Stimulated activated effector memory CD8-positive, alpha-beta T cell treated with anti-CD3 and anti-CD28 coated beads, Interleukin-12 subunit alpha, Interleukin-12 subunit beta, amount 100 ng/mL, for 72 hours (primary cell): ENCODE measurements at places on chromosomes 5 and 9.

DNA sequence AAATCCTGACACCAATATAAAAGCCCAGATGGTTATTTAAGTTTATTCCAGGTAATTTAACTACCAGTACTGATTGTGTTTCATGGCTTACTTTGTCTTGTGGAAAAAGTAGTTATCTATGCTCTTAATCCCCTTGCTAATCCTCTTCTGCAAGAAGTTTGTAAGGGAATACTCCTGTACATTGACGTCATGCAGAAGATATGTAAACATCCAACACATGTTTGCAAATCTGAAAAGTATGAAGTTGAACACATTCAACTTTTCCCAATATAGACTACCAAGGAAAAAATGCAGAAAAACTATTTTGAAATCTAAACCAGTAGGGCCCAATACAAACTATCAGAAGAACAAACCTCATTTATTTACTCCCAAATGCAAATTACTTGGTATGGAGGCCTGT lies 56.3 kb upstream of the ELL2 start:
- DNase-seq: no peak

- no peak for DNase-seq
These were observed 3.1 kb downstream of the EGR1 start for GRCh38 chr5:138468133-138468965.

- DNase-seq: no peak
These were observed 52.0 kb upstream of the KLF4 start for GRCh38 chr9:107541523-107541922.

DNA sequence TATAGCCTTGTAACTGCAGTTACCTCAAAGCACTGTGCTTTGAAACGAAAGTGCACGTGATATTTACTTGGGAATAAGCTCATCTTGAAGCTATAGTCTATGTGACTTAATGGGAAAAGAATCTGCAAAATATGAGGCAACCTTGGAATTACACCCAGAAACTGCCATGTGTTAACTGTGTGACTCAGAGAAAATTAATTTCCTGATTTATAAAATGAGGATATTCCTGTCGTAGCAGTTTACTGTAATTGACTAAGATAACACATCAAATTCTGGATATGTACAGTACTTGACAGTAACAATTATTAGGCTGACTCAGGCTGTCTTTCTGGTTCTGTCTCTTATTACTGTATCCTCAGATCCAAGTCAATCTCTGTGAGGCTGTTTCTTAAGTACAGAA lies 1079.9 kb upstream of the ACO1 start:
- DNase-seq: no peak

DNA sequence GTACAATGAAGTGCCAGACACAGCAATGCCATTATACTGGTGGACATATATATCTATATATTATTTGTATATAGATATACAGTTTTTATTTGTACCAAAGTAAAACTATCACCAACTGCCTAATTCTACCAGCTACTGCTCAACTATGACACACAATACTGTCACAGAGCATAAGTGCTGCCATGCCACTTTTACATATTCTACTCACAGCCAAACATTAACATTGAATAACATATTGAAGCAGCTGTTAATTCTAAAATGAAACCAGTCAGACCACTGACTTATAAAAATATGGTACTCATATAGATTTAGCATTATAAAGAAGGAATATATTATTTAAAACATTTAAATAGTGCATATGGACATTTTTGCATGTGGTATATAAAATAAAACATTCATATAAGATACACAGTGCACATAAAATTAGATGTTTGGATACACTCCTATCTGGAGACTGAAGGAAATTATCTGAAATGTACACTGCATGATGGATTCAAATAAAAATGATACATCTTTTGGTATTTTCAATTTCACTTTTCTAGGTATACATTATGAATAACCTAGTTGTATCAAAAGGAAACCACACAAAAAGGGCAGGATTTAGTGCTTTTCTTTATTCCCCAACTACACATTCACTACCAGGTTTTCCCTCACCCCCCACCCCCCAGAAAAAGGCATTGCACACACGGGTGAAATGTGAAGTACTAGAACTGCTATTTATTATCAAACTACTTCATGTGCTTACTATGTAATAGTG lies 48.9 kb downstream of the PKD2L2 start:
- DNase-seq: no peak

- no peak for DNase-seq
These were observed 12.4 kb upstream of the TYRP1 start for GRCh38 chr9:12680757-12681156.

DNA sequence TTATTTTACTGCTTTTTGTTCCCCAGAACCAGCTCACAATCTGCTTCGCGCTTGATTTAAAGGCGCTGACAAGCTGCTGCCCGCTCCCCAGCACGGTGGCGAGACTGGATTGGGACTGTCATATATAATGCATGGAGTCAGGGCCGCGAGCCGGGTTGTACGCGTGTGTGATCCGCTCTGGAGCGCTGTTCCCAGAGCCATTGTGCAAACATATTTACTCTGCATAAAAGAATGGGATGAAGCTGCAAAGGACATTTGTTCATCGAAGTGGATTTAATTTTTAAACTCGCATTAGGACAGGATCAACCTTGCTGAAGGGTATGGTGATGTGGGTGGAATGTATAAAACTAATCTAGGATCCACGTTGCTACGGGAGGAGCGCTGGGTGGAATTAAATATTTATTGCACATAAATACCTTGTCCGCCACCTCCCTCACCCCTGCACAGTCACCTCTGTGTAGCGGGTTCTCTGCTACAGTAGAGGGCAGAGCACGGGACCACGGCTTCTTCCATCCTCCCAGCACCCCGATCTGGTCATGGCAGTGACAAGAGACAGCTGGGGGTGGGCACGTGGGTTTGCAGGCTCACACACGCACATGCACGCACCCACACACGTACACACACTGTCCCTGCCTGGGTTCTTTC lies 18.1 kb upstream of the FCN1 start:
- DNase-seq: no peak

- DNase-seq: peak; percentile 60
These were observed 1110.2 kb downstream of the TAF11L14 start for GRCh38 chr5:18744441-18744840.

DNA sequence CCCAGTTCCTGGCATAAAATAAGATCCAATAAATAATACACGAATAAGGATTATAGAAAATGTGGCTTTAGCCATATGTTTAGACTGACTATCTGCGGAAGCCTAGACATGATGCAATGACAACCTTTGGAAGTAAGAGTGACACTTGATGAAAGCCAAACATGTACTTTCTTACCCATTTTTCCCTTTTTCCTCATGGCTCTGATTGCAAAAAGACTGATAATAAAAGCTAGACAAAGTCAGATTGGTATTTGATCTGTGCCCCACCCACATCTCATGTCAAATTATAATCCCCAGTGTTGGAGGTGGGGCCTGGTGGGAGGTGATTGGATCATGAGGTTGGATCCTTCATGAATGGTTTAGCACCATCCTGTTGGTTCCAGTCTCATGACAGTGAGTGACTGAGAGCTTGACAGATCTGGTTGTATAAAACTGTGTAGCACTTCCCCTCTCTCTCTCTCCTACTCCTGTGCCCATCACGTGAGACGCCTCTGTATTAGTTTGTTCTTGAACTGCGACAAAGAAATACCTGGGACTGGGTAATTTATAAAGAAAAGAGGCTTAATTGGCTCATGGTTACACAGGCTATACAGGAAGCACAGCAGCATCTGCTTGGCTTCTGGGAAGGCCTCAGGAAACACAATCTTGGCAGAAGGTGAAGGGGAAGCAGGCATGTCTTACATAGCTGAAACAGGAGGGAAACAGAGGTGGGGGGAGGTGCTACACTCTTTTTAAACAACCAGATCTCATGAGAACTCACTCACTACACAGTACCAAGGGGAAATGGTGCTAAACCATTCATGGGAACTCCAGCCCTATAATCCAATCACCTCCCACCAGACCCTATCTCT lies 243.4 kb upstream of the PIK3R1 start:
- DNase-seq: no peak

GRCh38 chr5:2254880-2255750 lies 372.4 kb upstream of the IRX4 start:
- DNase-seq: no peak

DNA sequence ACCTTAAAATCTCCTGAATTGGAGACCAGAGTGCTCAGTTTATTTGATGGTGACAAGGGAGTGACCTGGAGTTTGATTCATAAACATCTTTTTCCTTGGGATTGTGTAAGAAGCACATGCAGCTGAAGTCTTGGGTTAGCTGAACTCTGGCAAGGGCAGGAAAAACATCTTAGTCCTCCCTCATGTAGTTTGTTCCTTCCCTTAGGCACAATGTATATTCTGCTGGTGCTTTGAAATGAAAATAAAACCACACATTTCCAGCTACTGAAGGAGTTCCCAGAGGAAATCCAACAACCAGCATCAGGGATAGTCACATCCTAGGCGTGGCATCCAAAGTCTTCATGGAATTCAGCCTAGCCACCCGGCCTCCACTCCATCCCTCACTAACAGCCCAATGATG lies 95.2 kb upstream of the PAPPA start:
- no peak for DNase-seq

DNA sequence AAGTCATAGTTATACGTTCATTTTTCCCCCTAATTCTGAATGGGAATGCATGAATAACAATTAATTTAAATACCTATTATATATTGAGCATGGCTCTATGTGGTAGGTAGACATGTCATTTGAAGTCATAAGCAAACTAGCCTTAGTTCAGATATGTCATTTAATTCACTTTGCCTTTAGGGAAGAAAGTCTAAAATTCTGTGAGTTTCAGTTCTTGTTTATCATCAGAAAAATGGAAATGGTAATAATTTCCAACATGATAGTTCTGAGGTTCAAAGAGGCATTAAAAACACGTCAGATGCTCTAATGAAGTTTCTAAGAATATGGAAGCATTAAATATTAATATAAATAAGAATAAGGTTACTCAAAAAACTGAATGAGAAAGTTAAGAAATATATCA lies 13.1 kb upstream of the ANXA1 start:
- DNase-seq: no peak

DNA sequence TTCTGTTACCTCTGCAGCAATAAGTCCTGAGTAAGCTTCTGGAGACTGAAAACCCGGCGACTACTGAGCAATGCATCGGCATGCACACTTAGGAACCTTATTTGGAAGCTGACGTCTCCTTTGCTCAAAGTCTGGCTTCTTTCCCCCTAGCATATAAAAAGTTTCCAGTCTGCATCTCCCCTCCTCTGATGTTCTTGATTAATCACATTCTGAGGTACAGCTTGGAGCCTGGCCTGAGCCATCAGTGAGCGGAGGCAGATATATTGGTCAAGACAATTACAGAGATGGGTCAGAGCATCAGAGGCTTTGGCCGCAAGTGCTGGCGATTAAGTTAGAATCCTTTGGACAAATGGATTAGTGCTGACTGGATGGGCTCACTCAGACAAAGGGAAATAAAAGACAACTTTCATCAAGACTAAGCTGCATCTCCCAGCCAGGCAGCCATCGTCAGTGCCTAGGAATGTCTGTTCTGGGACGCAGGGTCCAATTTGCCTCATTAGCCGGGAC lies 140.7 kb downstream of the MTX3 start:
- no peak for DNase-seq

- DNase-seq: no peak
These were observed 9.9 kb upstream of the SLC9A3 start for GRCh38 chr5:533955-534742.

GRCh38 chr5:35188031-35188457 lies 42.2 kb downstream of the PRLR start:
- DNase-seq: no peak

DNA sequence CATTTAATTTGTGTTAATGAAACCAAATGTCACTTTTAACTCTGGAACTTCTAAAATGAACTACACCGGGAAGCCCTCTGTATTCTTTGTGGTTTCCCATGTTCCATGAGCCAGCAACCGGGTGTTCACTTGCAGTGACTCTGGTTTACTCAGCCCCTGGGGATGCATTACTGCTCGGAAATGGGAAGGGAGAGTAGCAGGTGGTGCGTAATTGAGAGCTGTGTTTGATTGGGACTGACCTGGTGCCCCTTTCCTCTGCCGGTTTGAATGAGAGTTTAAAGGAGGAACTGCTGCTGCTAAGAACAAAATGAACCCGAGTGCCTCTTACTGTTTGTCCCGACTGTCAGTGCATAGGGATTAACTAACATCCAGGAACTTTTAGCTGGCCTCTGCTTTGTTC lies 100.1 kb upstream of the DHFR start:
- DNase-seq: no peak

DNA sequence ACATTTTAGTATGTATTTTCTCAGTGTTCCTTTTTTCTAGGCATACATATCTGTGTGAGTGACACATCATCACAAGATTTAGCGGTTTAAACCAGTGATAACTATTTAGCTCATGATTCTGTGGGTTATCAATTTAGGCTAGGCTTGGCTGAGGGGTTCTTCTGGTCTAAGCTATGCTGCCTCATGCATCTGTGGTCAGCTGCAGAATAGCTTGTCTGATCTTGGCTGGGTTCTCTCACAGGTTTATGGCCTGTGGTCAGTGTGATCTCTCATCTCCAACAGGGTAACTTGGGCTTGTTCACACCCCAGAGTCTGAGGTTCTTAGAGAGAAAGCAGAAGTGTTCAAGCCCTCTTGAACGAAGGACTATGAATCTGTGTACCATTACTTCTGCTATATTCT lies 363.3 kb downstream of the KDM4C start:
- DNase-seq: no peak

DNA sequence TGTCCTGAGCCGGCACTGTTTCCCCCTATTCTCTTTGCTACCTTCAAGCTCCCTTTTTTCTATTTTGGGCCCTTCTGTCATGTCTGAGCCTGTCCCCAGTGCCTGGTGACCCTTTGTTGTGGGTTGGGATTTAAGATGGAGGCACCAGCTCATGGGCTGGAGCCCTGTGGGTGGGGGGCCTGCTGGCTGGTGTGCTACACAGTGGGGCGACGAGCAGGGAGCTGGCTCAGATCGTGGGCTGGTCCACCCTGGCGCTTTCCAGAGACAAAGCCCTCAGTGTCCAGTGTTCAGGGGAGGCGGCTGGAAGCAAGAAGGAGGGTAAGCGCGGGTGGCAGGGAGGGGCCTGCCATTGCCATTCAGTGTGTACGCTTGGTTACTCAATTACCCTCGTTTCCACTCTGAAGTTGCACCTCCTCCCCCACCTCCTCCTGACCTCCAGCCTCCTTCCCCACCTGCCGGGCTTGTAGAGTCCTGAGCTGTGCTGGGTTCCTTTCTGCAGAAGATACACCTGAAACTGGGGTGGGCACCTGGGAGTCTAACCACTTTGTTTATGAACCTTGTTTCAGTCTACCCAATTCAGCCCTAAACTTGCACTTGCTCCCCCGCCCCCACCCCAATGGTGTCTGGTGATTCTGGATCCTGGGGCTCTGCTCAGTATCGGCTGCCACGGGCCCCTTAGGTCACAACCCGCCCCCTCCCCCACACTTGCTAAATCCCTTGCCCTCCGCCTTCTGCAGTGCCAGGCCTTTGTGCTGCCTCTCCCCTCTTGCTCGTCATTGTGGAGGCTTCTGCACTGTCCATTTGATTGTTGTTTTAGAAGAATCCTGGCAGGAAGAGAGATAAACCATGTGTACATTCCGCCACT lies 49.9 kb downstream of the MVB12B start:
- DNase-seq: no peak

- no peak for DNase-seq
These were observed 100.4 kb upstream of the TLE1 start for GRCh38 chr9:81789721-81790120.
